Activated CD4-positive, CD25-positive, alpha-beta regulatory T cell treated with anti-CD3 and anti-CD28 coated beads, Interleukin-2, amount 50 U/mL, for 16 hours (primary cell): ENCODE measurements at places on chromosomes 2 and 18.

DNA sequence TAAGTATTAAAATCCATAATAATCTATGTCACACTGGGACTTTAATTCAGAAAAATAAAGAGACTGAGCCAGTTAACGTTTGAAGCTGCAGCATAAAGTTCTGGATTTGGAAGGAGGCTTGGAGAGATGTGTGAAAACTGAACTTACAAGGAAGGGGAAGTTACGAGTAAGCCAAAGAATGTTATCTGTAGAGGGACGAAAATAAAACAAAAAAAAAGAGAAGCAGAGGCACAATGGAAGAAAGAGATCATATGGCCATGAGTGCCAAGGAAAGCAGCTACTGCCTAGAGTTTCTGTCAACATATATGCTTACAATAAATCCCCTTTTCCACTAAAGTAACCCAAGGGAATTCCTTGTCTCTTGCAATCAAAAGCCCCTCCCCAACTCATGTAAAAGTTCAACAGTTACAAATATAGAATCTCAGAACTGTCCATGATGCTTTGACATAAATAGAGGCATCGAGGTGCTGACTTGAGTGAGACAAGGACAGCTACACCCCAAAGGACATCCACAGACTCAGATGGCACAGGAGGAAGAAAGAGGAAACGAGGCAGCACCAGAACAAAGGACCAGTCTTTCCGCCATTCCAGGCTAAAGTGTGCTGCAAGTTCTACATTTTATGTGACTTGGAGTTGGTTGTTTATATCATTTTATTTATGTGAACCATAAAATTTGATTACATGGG, 16.1 kb upstream of the ARL5A start:
- DNase-seq: no peak

DNA sequence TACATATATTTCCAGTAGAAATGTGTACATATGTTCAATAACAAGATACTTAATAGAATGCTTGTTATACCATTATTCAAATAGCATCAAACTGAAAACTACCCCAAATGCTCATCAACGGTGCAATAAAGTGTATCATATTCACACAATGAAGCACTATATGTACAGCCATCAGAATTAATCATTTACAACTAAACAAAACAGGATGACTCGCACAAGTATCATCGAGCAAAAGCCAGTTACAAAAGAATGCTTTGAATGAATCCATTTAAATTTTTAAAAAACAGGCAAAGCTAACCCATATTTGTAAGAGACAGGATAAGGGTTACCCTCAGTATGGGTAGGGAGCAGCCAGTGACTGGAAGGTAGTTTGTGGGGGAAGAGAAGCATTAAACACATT, 132.8 kb upstream of the PDE1A start:
- DNase-seq: no peak

- DNase-seq: no peak
Measured at GRCh38 chr2:53670331-53670730, 97.3 kb upstream of the CHAC2 start.

DNA sequence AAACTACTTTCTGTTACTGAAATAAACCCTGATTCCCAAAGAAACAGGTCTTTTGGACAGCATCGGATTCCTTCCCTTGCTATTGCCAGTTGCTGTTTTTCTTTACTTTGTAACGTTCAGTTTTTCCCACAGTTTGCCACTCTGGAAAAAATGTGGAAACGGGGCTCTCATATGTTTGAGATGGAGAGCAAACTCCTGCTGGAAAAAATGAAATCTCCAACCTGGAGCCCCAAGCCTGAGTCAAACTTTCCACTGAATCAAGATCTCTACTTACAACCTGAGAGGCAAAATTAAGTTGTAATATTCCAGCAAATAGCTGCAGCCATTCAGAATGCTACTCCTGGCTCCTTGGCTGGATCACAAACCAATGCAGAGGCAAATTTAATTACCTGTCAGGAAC, 270.7 kb downstream of the SRBD1 start:
- no peak for DNase-seq

GRCh38 chr2:183034806-183035205, 3.5 kb downstream of the NCKAP1 start:
- DNase-seq: no peak

GRCh38 chr2:219571311-219572236, at the start of gene OBSL1:
OBSL1 (minus strand) TSS chr2:219571539; CDS start chr2:219571232, 307 bp downstream.
- DNase-seq: no peak

- no peak for DNase-seq
Measured at GRCh38 chr2:134406311-134406710, 152.4 kb downstream of the MGAT5 start.

DNA sequence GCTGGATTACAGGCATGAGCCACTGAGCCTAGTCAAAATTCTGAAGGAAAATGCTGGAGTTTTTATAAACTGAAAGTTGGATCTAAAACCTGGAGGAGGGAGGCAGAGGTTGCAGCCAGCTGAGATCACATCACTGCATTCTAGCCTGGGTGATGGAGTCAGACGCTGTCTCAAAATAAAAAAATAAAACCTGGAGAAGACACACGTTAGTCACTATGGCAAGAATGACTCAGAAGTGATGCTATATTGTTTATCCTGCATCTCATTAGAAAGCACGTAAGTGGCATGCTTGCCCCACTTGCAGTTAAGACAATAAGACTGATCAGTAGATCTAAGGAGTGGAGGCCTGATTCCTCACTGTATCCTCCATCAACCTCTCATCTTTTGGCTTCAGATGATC, 106.6 kb upstream of the STON1 start:
- no peak for DNase-seq

DNA sequence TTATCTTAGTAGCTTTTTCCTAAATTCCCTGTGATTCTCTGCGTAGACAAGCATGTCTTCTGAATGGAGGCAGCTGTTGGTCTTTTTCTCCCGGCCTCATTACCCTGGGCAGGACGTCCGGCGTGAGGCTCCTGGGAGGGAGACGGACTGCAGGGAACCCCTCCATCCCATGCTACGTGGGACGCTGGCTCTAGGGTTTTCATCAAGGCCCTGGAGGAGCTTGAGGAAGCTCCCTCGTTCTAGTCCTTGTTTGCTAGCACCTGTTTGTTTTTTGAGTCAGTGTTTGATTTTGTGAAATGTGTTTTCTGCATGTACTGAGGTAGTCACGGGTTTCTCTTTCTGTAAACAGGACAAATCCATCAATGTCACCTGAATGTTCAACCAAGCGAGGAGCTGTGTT, 99.3 kb upstream of the TMEM18 start:
- DNase-seq: no peak

GRCh38 chr2:121575800-121576199, 45.1 kb downstream of the RNU4ATAC start:
- DNase-seq: no peak

DNA sequence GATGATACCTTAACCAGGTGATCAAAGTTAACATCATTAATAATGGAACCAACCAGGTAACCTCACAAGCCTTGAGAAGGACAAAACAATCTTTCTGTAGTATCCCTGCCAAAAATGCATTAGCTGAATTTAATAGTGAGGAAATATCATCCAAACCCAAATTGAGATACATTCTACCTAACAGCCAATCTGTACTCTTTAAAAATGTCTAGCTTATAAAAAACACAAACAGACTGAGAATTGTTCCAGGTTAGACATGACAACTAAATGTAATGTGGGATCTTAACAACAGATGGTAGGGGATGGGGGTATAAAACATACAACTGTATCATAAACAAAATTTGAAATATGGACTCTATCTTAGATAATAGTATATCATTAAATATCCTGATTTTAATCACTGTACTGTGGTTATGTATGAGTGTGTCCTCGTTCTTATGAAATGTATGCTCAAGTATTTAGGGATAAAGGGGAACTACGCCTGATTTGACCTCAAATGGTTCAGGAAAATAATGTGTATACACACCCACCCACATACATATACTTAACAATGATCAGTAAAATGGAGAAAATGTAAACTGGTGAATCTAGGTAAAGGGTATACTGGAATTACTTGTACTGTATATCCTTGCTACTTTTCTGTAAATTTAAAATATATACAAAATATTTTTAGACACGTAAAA, 1.7 kb downstream of the FANCL start:
- no peak for DNase-seq

GRCh38 chr18:7735196-7735595, 168.1 kb downstream of the PTPRM start:
- no peak for DNase-seq

- no peak for DNase-seq
Measured at GRCh38 chr2:101794141-101794540, 96.6 kb downstream of the MAP4K4 start.

- no peak for DNase-seq
Measured at GRCh38 chr2:167575276-167575675, 672.1 kb downstream of the STK39 start.

- no peak for DNase-seq
Measured at GRCh38 chr18:11586896-11587295, 22.5 kb upstream of the SLC35G4 start.

- no peak for DNase-seq
Measured at GRCh38 chr2:54760310-54760709, 36.8 kb downstream of the EML6 start.

- no peak for DNase-seq
Measured at GRCh38 chr2:109601783-109602182, 12.0 kb downstream of the SEPTIN10 start.

DNA sequence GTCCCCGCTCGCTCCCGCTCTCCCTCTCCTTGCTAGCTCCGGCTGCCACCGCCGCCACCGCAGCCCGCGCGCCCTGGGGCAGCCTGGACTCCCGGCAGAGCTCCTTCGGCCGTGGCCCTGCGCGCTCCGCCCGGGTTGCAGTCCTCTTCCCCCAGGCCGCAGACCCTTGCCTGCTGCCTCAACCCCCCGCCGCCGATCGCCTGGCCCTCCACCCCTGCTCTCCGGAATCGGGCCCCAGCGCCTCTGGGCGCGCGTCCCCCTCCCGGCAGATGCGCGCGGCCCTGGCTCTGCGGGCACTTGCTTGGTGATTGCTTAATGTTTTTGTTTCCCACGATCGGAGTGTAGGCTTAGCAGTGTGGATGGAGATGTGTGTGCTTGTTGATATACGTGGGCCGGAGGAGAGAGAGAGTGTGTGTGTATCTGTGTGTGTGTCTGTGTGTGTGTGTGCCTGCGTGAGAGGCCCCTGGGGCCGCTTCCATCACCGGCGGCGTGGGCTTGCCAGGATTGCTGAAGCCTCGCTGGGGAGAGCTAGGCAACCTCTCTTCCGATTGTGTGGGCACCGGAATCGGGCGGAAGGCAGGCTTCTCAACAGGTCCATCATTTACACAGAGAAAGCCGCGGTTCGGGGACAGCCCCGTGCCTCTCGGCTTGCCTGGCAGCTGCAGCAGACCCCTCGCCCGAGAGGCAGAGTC, 877 bp downstream of the INHBB start:
- DNase-seq: no peak

GRCh38 chr2:1707771-1708418, 36.4 kb downstream of the PXDN start:
- no peak for DNase-seq

GRCh38 chr2:23939987-23940717, at the start of gene UBXN2A:
UBXN2A (plus strand) TSS chr2:23940463; CDS start chr2:23958315, 17,852 bp downstream.
- peak; percentile 47 for DNase-seq

GRCh38 chr2:78676921-78677696, 348.4 kb upstream of the REG3G start:
- no peak for DNase-seq

- DNase-seq: no peak
Measured at GRCh38 chr2:223950448-223951347, 5.6 kb upstream of the WDFY1 start.

GRCh38 chr2:30127016-30127893, 19.6 kb upstream of the YPEL5 start:
- DNase-seq: no peak

DNA sequence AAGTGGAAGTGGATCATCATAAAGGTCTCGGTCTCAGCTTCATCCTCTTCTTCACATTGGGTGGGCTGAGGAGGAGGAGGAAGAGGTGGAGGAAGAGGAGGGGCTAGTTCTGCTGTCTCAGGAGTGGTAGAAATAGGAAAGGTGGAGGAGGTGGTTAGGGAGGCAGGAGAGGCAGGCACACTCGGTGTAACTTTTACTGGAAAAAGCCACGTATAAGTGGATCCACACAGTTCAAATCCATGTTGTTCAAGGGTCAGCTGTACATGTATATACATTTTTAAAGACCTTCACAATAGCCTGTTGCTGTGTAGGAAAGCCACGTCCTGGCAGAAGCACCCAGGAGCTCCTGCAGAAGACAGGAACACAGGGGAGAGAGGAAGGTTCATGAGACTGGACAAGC, 110.3 kb upstream of the RAB12 start:
- no peak for DNase-seq

- no peak for DNase-seq
Measured at GRCh38 chr18:22015156-22015555, 154.2 kb upstream of the GATA6 start.

DNA sequence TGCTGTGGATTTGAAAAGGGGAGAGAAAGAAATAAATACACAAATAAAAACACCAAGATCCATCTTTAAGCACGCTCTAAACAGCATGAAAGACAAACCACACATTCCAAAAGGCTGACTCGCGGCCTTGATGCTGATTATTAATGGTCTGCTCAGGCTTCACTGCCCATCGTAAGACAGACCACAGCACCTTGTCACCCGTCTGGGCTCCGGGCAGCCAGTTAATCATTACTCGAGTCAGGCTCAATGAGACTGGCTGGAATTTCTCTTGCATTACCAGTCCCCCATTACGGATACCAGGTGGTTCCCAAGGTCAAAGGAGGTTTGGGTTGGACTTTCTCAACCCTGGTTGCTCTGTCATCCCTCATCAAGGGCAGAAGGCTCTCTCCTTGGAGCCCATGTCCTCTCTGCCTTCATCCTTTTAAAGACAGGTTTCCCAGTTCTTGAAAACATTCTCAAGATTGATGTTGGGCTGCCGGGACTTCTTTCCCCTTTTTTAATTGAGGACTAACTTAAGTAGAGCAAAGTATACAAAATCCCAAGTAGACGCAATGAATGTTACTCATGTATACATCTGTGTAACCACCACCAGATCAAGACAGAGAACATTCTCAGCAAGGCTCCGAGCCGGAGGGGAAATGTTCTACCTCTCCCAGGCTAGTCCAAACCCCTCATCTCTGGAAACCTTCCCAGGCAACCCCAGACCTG, 8.1 kb downstream of the SMAD7 start:
- no peak for DNase-seq

- DNase-seq: no peak
Measured at GRCh38 chr2:78293768-78294167, 731.7 kb upstream of the REG3G start.

DNA sequence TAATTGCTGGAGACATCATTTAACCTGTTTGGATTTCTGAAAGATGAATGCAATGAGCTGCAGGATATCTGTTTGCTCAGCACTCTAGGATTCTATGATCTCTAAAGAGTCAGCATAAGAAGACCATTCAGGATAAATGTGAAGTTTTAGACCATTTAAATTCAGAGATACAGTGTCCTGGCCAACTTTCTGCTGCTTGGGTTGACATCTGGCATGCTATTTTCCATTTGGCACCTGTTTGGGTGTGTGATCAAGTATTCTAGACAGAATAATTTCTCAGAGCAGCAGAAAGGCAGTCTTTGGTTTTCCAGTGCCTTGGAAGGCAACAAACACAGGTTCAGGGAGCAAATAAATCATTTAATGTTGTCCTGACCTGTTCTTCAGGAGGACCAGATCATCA, 144.8 kb upstream of the NDUFV2 start:
- no peak for DNase-seq

- DNase-seq: no peak
Measured at GRCh38 chr2:229163893-229164292, 107.2 kb downstream of the PID1 start.
